Activated T-cell treated with anti-CD3 and anti-CD28 coated beads, Interleukin-2, amount 50 U/mL, for 72 hours (primary cell): ENCODE measurements at places on chromosomes 12 and 14.

DNA sequence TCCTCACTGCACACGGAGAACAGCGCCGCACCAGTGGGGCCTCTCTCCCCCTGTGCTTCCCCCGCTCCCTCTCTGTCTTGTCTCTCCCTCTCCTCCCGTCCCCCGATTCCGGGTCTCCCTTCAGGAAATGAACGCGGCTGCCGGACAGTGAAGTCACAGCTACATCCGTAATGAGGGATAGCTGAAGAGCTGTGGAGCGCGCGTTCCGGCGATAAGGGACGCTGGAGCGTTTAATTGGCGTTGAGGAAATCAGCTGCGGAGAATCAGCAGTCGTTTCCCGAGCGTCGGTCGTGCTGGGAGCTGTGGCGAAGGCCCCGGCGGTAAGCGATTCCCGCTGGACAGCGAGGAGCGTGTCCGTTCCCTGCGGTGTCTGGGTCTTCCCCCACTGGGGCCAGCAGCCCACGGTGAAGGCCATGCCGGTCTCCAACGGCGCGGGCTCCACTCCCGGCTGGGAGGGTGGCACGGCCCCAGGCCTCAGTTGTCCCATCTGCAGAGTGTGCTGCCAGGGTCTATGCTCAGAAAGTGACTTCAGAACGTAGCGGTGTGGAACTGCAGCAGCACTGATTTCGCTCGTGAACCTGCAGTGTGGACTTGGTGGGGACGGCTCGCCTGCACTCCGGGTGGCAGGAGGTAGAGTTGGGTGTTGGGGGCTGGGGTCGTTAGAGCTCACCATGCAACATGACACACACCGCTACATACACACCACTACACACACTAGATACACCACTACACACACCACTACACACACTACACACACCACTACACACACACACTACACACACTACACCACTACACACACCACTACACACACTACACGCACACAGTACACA lies 10.9 kb downstream of the NOC4L start:
- H3K27ac ChIP-seq, result no peak overlapping the region
- H3K4me3 ChIP-seq, result no peak overlapping the region
- no peaks in the 10 kb centered on the region for H3K27me3 ChIP-seq

GRCh38 chr12:75981247-75982168 lies 50.1 kb downstream of the PHLDA1 start:
- H3K4me3 ChIP-seq, result no peak overlapping the region
- no peak for DNase-seq
- no peak overlapping the region for H3K27ac ChIP-seq
- H3K4me1 ChIP-seq, result peaks cover 84% of the 10 kb centered on the region
- H3K36me3 ChIP-seq, result no peaks in the 10 kb centered on the region

DNA sequence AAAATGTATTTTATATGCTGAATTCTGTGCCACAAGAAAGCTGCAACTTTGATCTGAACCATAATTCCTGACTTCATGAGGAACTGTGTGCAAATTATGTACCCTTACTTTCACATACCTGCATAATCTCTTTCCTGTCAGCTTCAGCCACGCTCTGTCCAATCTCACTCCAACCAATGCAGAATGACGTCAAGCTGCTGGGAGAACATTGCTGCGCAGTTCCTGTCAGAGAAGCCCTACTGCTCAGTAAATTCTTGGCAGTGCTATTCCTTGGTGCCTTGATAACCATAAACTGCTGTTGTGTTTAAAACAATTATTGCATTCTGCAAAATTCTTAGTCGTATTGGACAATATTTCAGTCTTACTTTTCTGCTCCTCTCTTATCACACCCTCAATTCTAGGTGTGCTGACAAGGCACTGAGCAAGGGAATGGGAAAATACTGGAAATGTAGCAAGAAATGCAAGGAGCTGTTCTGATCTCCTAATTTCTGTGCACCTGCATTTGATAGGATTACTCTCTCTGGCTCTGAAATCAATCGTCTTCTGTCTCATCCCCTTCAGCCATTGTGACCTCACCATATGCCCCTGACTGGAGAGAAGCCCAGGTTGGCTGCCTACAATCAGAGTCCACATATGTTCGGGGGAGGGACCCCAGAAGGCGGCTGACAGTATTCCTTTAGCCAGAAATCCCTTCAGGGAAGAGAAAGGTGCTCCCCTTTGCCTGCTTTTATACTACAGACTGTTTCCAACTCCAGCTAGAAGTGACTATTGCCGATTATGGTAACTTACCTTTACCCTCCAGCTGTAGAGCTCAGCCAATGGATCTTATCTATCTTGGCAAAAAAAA lies 274.9 kb upstream of the NOVA1 start:
- no peak overlapping the region for H3K4me3 ChIP-seq
- no peaks in the 10 kb centered on the region for H3K4me1 ChIP-seq
- H3K36me3 ChIP-seq, result no peaks in the 10 kb centered on the region
- no peak for DNase-seq

DNA sequence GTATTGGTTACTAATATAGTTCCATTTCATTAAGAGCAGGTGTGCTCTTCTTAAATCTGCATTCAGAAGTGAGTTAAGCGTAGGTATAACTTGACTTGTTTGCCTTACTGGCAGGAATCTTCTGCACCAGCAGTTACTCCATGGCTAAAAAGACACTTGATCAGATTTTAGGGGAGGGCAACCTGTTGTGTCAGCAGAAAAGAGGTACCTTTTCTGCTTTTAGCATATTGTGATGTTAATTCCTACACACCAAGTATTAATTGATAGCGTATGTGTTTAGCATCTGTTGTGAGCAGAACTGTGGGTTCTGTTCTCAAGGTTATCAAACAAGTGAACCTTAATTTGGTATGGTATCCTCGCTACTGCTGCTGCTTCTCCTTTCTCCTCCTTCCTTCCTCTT lies 38.3 kb downstream of the TTLL5 start:
- H3K4me3 ChIP-seq, result no peak overlapping the region
- no peak for DNase-seq
- no peak overlapping the region for H3K27ac ChIP-seq
- H3K36me3 ChIP-seq, result peaks cover 6% of the 10 kb centered on the region
